ENCODE measurements at places on chromosomes 1 and 21. TPM values are rescaled to one million over a fixed set of nuclear protein-coding genes. Genes with fewer than 3 reads are reported as not detected.

- H3K27me3 ChIP-seq, result no peaks in the 10 kb centered on the region
- no peaks in the 10 kb centered on the region for H3K36me3 ChIP-seq
- no peaks in the 10 kb centered on the region for H3K4me1 ChIP-seq
- no peak overlapping the region for H3K4me3 ChIP-seq
- no peak overlapping the region for H3K27ac ChIP-seq
- no peak for DNase-seq
Observed at GRCh38 chr1:154384650-154385489, 20.3 kb upstream of the IL6R start.

GRCh38 chr1:27816921-27817630 lies 13.5 kb upstream of the PPP1R8 start:
- H3K36me3 ChIP-seq, result peaks cover 29% of the 10 kb centered on the region
- H3K4me3 ChIP-seq, result no peak overlapping the region
- no peaks in the 10 kb centered on the region for H3K27me3 ChIP-seq
- no peaks in the 10 kb centered on the region for H3K4me1 ChIP-seq
- DNase-seq, result no peak

- H3K36me3 ChIP-seq, result peaks cover 43% of the 10 kb centered on the region
- no peak overlapping the region for H3K27ac ChIP-seq
- no peak for DNase-seq
- no peaks in the 10 kb centered on the region for H3K4me1 ChIP-seq
Observed at GRCh38 chr1:147611586-147611985, 58.7 kb downstream of the ACP6 start.

DNA sequence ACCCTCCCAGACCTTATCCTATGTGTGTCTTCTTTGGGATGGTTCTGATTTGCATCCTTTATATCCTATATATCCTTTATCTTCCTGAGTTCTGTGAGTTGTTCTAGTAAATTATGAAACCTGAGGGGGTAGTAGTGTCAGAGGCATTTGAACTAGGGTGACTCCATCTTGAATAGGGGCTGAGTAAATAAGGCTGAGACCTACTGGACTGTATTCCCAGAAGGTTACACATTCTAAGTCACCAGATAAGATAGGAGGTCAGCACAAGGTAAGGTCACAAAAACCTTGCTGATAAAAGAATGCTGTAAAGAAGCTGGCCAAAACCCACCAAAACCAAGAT lies 50.6 kb downstream of the SUSD4 start:
- H3K27ac ChIP-seq, result no peak overlapping the region
- no peak overlapping the region for H3K4me3 ChIP-seq
- H3K36me3 ChIP-seq, result no peaks in the 10 kb centered on the region
- H3K27me3 ChIP-seq, result no peaks in the 10 kb centered on the region
- DNase-seq, result no peak

- DNase-seq, result no peak
- H3K27ac ChIP-seq, result no peak overlapping the region
- H3K27me3 ChIP-seq, result no peaks in the 10 kb centered on the region
- no peak overlapping the region for H3K4me3 ChIP-seq
- H3K36me3 ChIP-seq, result no peaks in the 10 kb centered on the region
Observed at GRCh38 chr1:81700728-81701470, 99.8 kb upstream of the ADGRL2 start.

Gene PTPRF
- polyA plus RNA-seq, result 40.6 TPM

Gene C1orf94
- 0.09 TPM for polyA plus RNA-seq

DNA sequence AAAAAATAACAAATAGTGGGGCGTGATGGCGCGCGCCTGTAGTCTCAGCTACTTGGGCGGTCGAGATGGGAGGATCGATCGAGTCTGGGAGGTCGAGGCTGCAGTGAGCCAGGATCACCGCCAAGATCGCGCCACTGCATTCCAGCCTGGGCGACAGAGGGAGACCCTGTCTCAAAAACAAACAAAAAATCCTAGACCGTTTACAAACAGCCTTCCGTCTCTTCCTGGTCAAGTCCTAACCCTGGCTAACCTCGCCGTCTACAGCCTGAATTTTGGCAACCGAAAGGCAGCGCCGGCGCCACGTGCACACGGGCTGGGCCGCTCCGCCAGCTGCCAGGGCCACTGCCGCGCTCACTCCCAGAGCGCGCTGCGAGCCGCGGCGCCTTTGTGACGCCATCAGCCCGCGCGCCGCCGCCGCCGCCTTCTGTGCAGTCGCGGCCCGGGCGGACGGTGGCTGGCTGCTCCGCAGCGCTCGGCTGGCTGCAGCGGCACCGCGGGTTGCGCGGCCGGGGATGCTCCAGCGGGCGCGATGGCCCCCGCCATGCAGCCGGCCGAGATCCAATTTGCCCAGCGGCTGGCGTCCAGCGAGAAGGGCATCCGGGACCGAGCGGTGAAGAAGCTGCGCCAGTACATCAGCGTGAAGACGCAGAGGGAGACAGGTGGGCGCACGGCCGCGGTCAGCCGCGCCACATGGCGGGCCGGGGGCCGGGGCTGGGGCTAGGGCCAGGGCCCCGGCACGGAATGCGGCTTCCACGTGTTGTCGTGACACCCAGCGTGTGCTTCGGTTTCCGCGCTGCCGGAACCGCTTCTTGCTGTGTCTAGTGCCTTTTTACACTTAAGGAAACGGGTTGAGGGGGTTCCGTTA lies at the start of the genes HSF2BP and RRP1B:
HSF2BP (minus strand) TSS at position 353 of the 865 bp plus-strand sequence. CDS start 1,392 bp downstream, outside the sequence.
RRP1B (plus strand) TSS at position 425 of the 865 bp plus-strand sequence; CDS start at position 530, 105 bp downstream.
- peaks cover 6% of the 10 kb centered on the region for H3K4me1 ChIP-seq
- peak; percentile 79 for DNase-seq
- no peaks in the 10 kb centered on the region for H3K27me3 ChIP-seq
- peak within 1 kb of the TSS; percentile 79 for H3K4me3 ChIP-seq
- H3K27ac ChIP-seq, result peak within 1 kb of the TSS; percentile 82

DNA sequence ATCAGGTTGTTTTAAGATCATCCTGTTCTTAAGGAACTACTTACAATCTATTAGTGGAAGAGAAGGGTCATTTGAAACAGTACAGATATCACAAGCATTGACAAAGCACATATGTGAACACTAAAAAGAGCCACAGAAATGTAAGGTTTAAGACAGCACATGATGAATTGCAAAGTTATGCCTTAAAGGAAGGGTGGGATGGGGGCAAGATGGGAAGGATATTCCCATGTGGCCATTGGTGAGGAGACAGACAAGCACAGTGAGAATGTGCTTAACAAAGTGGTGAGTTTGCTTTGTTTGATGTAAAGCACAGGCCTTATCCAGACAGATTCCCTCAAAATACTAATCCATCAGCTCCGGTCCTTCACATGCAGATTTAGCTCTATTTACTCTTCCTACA lies 151.6 kb upstream of the IVNS1ABP start:
- H3K27ac ChIP-seq, result no peak overlapping the region
- H3K27me3 ChIP-seq, result no peaks in the 10 kb centered on the region
- no peak overlapping the region for H3K4me3 ChIP-seq
- no peaks in the 10 kb centered on the region for H3K4me1 ChIP-seq

DNA sequence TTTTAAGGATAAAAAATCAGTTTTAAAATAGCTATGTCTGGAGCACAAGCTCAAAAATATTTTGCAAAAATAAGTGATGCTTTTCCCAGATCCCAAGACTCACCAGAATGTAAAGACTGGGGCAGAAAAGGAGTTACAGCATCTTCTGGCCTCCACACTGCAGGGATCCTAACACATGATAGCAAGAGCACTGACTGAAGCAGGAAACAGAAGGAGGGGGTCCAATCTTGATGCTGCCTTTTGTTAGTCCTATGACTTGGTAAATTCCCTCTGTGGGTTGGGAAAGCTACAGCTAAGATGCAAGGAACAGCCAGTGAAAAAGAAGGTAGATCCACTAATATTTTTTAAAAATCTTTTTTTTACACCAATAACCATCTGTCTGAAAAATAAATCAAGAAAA lies 54.2 kb upstream of the TNR start:
- no peaks in the 10 kb centered on the region for H3K4me1 ChIP-seq
- DNase-seq, result no peak
- H3K4me3 ChIP-seq, result no peak overlapping the region

GRCh38 chr1:38028671-38029070 lies 16.1 kb downstream of the UTP11 start:
- H3K27ac ChIP-seq, result no peak overlapping the region
- peaks cover 12% of the 10 kb centered on the region for H3K27me3 ChIP-seq
- H3K4me3 ChIP-seq, result no peak overlapping the region
- peaks cover 21% of the 10 kb centered on the region for H3K4me1 ChIP-seq

GRCh38 chr1:47435506-47436303 lies 2.1 kb upstream of the FOXD2 start:
- H3K27me3 ChIP-seq, result peaks cover 97% of the 10 kb centered on the region
- H3K4me1 ChIP-seq, result peaks cover 40% of the 10 kb centered on the region
- no peaks in the 10 kb centered on the region for H3K36me3 ChIP-seq
- no peak overlapping the region for H3K27ac ChIP-seq

- no peaks in the 10 kb centered on the region for H3K36me3 ChIP-seq
- H3K4me1 ChIP-seq, result no peaks in the 10 kb centered on the region
- H3K4me3 ChIP-seq, result no peak overlapping the region
- DNase-seq, result no peak
- H3K27me3 ChIP-seq, result no peaks in the 10 kb centered on the region
Observed at GRCh38 chr1:101098907-101099306, 73.3 kb upstream of the DPH5 start.

GRCh38 chr1:94757931-94758330 lies 62.2 kb upstream of the SLC44A3 start:
- no peaks in the 10 kb centered on the region for H3K27me3 ChIP-seq
- H3K4me3 ChIP-seq, result no peak overlapping the region
- no peak for DNase-seq
- H3K27ac ChIP-seq, result no peak overlapping the region
- no peaks in the 10 kb centered on the region for H3K36me3 ChIP-seq

Gene NTMT2
- polyA plus RNA-seq, result not detected

Gene RABGAP1L
- polyA plus RNA-seq, result 30.6 TPM

Gene ZMYND12
- 3.2 TPM for polyA plus RNA-seq

- no peaks in the 10 kb centered on the region for H3K4me1 ChIP-seq
- H3K4me3 ChIP-seq, result no peak overlapping the region
- DNase-seq, result no peak
- H3K27ac ChIP-seq, result no peak overlapping the region
- H3K27me3 ChIP-seq, result peaks cover 8% of the 10 kb centered on the region
Observed at GRCh38 chr1:159983681-159984080, 29.6 kb upstream of the SLAMF9 start.

DNA sequence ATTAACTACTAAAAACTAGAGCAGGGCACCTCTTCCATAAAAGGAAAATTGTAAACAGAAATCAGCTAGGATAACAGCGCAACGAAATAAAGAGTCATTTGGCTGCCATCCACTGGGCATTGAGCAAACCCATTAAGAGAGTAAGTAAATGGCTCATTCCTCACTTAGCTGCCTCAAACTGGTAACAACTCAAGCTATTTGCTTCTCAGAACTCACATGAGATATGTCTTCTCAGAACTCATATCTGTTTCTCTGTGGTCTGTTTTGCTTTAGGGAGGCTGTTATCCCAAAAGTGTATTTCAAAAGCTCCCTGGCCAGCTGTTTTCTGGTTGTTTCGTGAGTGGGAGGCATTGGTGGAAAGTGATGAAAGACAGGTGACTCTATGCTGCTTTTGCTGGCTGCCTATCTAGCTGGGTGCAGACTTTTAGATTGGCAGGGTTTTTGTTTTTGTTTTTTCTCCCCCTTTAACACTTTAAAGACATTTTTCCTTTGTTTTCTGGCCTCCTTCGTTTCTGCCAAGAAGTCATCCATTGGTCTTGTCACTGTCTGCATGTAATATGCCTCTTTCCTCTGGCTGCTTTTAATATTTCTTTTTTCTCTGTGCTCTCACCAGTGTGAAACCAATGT lies 269.2 kb upstream of the RGS18 start:
- no peak overlapping the region for H3K4me3 ChIP-seq
- no peaks in the 10 kb centered on the region for H3K27me3 ChIP-seq
- DNase-seq, result no peak

- no peak overlapping the region for H3K27ac ChIP-seq
- no peaks in the 10 kb centered on the region for H3K4me1 ChIP-seq
- no peak overlapping the region for H3K4me3 ChIP-seq
- no peak for DNase-seq
- no peaks in the 10 kb centered on the region for H3K36me3 ChIP-seq
- H3K27me3 ChIP-seq, result no peaks in the 10 kb centered on the region
Observed at GRCh38 chr1:207268753-207269511, 52.5 kb upstream of the CD55 start.

GRCh38 chr1:15412175-15412800 lies 2.6 kb downstream of the EFHD2 start:
- peak overlapping the region; percentile 1 for H3K4me3 ChIP-seq
- peaks cover 8% of the 10 kb centered on the region for H3K27me3 ChIP-seq
- DNase-seq, result no peak
- H3K4me1 ChIP-seq, result peaks cover 59% of the 10 kb centered on the region
- peaks cover 8% of the 10 kb centered on the region for H3K36me3 ChIP-seq
- no peak overlapping the region for H3K27ac ChIP-seq

- H3K4me1 ChIP-seq, result no peaks in the 10 kb centered on the region
- DNase-seq, result no peak
- H3K27me3 ChIP-seq, result no peaks in the 10 kb centered on the region
- no peak overlapping the region for H3K4me3 ChIP-seq
- H3K27ac ChIP-seq, result no peak overlapping the region
Observed at GRCh38 chr1:34645109-34645688, 109.6 kb upstream of the GJB5 start.

DNA sequence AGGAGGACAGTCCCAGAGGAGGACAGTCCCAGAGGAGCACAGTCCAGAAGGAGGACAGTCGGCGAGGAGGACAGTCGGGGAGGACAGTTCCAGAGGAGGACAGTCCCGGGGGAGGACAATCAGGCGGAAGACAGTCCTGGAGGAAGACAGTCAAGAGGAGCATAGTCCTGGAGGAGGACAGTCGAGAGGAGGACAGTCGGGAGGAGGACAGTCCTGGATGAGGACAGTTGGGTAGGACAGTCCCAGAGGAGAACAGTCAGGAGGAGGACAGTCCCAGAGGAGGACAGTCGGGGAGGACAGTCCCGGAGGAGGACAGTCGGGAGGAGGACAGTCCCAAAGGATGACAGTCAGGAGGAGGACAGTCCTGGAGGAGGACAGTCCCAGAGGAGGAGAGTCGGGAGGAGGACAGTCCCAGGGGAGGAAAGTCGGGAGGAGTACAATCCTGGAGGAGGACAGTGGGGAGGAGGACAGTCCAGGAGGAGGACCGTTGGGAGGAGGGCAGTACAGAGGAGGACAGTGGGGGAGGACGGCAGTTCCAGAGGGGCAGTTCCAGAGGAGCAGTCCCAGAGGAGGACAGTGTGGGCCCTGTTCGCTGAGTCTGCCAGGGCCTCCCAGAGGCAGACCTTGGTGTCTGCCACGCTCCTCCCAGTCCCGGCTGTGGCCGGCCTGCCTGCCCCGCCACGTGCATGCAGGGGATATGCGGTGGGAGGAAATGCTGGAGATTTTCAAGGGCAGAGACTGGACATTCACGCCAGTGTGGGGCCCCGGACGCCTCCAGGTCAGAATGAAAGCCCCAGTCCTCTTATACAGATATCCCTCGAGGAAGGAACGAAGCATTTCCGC lies 183.8 kb upstream of the ARHGEF16 start:
- H3K27me3 ChIP-seq, result no peaks in the 10 kb centered on the region
- no peak overlapping the region for H3K4me3 ChIP-seq
- H3K27ac ChIP-seq, result no peak overlapping the region
- H3K36me3 ChIP-seq, result no peaks in the 10 kb centered on the region
- H3K4me1 ChIP-seq, result no peaks in the 10 kb centered on the region

Gene ACKR1
- polyA plus RNA-seq, result 44.4 TPM

- no peak overlapping the region for H3K4me3 ChIP-seq
- H3K4me1 ChIP-seq, result no peaks in the 10 kb centered on the region
- H3K27ac ChIP-seq, result no peak overlapping the region
- no peak for DNase-seq
Observed at GRCh38 chr1:220313576-220313975, 41.3 kb upstream of the RAB3GAP2 start.
